HuH-7.5 (cell line): ENCODE measurements at places on chromosomes 11 and 22.

DNA sequence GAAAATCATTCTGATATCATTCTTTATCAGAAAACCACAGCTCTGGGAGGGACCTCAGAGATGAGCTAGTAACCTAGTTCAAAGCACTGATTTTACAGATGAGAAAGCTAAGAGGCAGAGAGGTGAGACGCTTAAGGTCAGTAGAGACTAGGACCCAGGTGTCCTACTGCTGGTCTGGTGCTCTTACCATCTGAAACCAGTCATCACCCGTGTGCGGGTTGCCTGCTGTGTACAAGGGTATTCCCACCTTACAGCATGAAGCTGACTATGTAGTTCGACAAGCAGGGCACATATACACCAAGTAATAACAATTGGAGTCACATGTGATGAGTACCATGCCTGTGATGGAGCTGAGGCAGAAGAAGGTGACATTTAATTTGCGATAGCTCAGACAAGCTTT lies 133.7 kb downstream of the ADAMTS15 start:
- no peak for DNase-seq

- DNase-seq, result no peak
Observed at GRCh38 chr11:96328395-96329010, 14.5 kb downstream of the MAML2 start.

- no peak for DNase-seq
Observed at GRCh38 chr22:45001653-45002052, 8.2 kb downstream of the PHF21B start.

DNA sequence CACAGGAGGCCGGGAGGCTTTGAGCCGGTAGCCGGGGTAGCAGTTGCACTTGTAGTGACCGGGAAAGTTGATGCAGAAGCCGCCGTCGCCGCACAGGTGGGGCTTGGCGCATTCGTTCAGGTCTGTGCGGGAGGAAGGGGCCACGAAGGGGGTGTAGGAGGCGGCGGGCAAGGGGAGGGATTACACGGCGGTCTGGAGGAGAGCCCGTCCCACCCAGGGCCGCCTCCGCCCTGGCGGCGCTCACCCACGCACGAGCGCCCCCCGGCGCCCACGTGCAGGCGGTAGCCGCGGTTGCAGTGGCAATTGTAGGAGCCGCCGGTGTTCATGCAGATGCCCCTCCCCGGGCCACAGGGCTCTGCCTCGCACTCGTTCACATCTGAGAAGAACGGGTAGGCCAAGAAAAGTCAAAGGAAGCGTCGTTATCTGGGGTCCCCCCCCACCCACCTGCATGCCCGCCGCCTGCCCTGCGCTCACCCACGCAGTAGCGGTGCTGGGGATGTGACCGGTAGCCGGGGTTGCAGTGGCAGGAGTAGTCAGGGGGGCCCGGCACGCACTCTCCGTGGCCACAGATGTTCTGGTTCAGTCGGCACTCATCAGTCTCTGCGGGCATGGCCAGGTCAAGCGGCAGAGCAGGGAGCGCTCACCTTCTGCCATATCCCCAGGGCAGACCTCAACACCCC lies 10.6 kb downstream of the LTBP3 start:
- DNase-seq, result no peak

GRCh38 chr11:17413414-17414316 lies 25.2 kb upstream of the KCNJ11 start:
- DNase-seq, result no peak

GRCh38 chr22:17260950-17261349 lies 41.7 kb upstream of the ADA2 start:
- no peak for DNase-seq

DNA sequence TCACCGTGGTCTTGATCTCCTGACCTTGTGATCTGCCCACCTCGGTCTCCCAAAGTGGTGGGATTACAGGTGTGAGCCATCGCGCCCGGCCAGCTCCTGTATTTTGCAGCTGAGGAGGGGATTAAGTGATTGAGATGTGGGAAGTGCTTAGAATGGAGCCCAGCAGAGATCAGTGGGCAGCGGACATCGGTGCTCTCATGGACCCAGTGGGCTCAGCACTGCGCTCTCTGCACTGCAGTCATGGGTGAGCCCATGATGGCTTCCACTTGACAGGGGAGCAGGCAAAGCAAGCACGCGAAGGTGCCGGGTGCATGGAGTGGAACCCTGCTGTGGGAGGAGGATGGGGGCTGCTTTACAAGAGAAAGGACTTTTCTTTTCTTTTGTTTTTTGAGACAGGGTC lies 9.1 kb upstream of the CCDC88B start:
- no peak for DNase-seq

- no peak for DNase-seq
Observed at GRCh38 chr22:19631899-19632667, 82.2 kb upstream of the SEPTIN5 start.

DNA sequence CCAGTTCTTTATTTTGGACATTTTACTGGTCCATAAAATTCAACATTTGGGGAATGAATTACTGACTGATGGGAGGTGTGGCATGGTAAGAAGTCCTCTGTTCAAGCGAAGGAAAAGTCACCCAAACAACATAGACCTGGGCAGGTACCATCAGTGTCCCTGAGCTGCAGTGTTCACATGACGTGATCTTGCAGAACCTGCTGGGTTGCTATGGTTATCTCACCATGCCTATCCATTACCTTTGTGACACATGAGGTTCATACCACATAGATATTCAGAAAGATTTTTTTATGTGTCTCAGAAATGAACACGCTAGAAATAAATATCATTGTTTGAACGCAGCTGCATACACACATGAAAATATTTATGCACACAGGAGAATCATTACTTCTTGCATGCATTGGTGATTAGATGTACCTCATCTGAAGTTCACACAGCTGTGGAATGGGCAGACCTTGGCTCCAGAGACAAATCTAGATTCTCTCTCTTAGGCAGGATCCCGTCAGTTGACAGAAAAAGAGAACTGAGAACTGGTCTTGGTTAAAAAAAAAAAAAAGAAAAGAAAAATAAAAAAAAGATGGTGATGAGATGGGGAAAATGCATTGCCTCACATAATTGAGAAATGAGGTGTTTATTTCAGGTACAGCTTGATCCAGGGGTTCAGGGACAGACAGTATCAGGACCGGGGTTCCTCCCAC lies 21.4 kb upstream of the RCN1 start:
- no peak for DNase-seq

GRCh38 chr11:8357505-8357888 lies 93.8 kb upstream of the LMO1 start:
- no peak for DNase-seq

GRCh38 chr22:37887584-37888378 lies 18.3 kb upstream of the MICALL1 start:
- DNase-seq, result no peak

- no peak for DNase-seq
Observed at GRCh38 chr22:45562537-45563361, 60.1 kb downstream of the FBLN1 start.

DNA sequence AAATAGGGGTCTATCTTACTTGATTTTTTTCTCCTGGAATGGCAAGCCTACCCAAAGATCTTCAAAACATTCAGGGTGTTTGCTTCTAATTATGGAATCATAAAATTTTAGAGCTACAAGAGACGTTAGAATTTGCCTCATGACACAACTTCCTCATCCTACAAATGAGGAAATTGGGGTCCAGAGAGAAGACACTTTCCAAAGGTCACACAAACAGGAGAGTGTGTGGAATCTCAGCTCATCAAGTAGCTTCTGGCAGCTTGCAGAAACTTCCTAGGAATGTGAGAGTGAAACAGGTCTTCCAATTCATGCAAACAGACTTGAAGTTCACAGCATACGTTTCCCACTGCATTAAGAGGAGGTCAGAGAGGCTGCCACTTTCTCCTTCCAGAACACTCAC lies 976.0 kb downstream of the OPCML start:
- DNase-seq, result no peak

DNA sequence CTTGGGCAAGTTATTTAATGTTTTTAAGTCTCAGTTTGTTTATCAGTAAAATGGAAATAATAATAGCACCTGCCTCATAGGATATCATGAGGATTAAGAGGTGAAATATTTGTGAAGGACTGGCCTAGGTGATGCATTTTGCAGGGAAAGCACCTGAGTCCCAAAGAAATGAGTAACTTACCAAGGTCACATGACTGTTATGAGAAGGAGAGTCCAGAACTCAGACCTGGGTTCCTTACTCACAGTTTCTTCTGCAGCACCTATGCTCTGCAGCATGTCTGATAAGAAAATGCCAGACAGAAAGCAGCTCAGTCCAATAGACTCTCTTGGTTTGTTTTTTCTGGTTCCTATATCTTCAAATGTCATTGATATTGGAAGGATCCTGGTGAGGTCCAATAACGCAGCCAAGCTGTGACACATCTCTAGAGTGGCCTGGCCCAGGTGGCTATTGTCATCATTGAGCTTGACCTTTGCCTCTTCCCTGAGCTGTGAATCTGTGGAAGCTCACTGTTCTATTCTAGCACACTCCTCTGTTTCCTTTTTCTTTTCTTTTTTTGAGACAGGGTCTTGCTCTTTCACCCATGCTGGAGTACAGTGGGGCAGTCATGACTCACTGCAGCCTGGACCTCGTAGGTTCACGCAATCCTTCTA lies 174.7 kb upstream of the NAV2 start:
- no peak for DNase-seq

DNA sequence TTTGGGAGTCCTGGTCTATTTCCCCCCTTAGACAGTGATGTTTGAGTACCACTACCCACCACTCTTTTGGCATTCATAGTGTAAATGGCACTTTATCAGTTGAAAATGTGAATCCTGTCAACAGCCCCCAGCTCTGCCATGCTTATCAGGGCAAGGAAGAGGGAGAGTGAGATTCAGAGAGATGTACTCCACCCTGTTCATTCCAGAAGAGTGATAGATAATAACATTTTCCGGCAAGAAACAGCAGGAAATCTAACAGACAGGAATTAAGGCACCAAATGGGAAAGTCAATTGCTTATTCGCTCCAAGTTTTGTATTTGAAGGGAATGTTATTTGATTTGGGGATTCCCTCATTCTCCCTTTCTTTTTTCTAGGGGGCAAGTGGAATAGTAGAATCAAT lies 681.9 kb downstream of the NTM start:
- no peak for DNase-seq

- no peak for DNase-seq
Observed at GRCh38 chr11:126725521-126725920, 275.0 kb downstream of the KIRREL3 start.

- no peak for DNase-seq
Observed at GRCh38 chr11:115389790-115390189, 114.4 kb downstream of the CADM1 start.

DNA sequence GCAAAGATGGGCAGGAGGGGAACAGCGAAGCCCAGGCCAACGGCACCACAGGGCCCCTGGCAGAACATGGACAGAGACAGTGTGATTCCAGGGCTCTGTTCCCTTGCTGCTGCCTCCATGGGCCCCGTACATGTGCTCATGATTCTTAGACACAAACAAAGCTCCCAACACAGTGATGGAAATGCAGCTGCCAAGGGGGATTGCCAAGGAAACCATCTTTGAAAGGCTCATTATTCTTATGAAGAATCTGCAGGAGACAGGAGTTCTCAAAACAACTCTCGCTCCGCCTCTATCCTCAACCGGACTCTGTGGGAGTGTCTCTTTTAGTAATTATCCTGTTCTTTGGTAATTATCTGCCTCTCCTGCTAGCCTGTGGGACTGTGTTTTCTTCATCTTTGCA lies 32.2 kb downstream of the SERPINH1 start:
- DNase-seq, result no peak

DNA sequence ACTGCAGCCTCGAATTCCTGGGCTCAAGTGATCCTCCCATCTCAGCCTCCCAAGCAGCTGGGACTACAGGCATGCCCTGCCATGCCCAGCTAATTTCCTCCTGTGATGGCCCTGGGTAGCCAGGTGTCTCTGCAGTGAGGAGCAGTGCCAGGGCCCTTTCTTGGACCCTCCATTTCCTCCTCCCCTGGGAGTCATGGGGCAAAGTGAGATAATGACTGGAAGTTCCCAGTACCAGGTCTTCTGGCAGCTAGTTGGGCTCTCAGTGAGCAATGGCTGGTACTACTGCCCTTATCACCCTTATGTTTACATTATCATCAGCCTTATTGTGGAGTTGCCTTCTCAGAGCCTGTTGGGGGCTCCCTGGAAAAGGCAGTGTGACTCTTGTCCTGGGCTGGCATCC lies 17.6 kb downstream of the DAGLA start:
- DNase-seq, result no peak

- DNase-seq, result no peak
Observed at GRCh38 chr11:69554849-69555248, 73.4 kb downstream of the LINC01488 start.

- DNase-seq, result no peak
Observed at GRCh38 chr11:97717922-97718321, 1302.8 kb upstream of the CNTN5 start.

DNA sequence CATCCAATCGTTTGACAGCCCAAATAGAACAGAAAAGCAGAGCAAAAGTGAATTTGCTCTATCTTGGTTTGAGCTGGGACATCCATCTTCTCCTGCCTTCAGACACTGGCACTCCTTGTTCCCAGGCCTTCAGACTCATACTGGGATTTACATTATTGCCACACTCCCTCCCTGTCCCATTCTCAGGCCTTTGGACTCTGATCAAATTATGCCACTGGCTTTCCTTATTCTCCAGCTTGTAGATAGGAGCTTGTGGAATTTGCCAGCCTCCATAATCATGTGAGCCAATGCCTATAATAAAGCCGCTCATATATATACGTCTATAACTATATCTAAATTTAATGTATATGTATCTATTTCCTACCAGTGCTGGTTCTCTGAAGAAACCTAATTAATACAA lies 568.3 kb upstream of the KIRREL3 start:
- DNase-seq, result no peak

GRCh38 chr11:19615341-19616183 lies 97.1 kb upstream of the NAV2 start:
- no peak for DNase-seq

DNA sequence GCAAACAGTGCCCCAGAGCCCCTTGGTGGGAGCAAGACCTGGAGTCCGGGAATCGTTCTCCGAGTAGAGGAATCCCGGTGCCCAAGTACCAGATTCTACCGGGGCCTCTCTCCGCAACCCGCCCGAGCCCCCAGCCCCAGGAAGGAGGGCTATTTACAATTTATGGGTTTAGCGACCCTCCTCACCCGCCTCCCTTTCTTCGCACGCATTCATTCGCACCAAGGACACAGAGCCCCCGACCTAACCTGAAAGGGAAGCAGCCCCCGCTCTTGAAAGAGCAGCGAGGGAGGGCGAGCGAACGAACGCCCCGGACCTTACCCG lies 628 bp downstream of the LRP4 start:
- no peak for DNase-seq

- no peak for DNase-seq
Observed at GRCh38 chr11:68724293-68724692, 27.0 kb downstream of the TESMIN start.

- no peak for DNase-seq
Observed at GRCh38 chr11:27443746-27444507, 28.7 kb downstream of the LGR4 start.

DNA sequence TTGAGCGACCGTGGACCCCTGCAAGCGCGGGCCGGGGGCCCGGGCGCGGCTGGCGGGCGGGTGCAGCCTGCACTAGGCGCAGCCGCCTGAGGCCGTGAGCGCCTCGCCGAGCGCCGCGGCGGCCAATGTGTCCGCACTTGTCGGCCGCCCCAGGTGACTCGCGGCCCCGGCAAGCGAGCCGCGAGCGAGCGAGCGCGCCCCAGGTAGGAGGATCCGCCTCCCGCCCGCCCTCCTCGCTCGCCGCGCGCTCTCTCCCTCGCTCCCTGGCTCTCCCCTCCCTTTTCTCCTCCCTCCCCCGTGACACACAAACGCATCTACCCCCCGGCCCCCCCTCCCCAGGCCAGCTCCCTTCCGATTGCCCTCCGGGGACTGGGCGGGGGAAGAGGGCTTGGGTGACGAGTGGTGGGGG lies at the start of gene WNT7B:
WNT7B (minus strand) TSS at position 160 of the 409 bp plus-strand sequence. CDS start 408 bp downstream, outside the sequence.
- DNase-seq, result no peak

GRCh38 chr11:6233984-6234386 lies 451 bp downstream of the FHIP1B start:
- no peak for DNase-seq

GRCh38 chr22:23828800-23829680 lies 9.8 kb downstream of the DERL3 start:
- no peak for DNase-seq
